ENCODE measurements at places on chromosomes 16 and 17.
A peak's percentile ranks its signal among the peaks of the same experiment; 100 is the strongest.

DNA sequence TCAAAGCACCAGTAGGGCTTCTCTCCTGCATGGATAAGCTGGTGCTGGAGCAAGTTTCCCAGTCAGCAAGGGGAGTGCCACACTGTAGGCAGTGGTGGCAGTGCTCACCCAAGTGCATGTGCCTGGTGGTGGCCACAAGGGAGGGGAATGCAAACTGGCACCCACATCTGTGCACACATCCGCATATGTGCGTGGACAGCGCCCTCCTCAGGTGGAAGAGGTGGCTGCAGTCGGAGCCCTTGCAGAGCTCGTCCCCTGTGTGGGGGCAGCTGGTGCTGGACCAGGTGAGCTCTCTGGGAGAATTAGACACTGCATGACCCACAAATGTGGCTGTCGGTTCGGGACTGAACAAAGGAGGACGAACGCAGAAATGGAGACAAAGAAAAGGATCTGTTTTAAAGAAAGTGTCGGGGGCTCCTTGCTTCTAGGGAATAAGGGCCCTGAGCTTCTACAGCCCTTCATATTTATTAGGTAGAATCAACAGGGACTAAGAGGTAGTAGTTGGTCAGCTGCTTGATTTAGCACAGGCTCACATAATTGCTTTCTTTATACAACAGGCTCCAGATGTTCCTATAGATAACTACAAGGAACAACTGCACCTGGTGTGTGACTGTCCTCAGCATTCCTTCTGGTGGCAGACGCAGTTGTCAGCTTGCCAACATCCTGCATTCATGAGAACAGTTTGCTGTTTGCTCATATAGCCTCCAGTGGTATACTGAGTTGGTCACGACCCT, 5.3 kb upstream of the ZNF689 start:
- no peak for DNase-seq

DNA sequence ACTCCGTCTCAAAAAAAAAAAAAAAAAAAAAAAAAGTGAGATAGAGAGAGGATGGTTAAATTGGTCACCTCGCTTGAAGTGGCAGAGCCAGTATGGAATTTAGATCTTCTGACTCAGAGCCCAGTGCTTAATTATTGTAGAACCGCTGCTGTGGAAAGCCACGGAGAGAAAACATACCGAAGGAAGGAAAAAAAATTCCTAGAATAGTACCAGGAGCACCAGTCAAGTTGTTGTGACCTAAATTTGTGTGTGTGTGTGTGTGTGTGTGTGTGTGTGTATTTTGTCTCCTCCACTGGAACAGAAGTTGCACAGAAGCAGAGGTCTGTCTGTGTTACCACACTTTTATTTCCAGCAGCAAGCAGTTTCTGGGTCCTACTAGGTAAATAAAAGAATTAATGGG, 10.6 kb upstream of the NUP85 start:
- DNase-seq, result no peak

- DNase-seq, result no peak
These were observed 176.8 kb downstream of the SLC39A11 start for GRCh38 chr17:72915625-72916081.

DNA sequence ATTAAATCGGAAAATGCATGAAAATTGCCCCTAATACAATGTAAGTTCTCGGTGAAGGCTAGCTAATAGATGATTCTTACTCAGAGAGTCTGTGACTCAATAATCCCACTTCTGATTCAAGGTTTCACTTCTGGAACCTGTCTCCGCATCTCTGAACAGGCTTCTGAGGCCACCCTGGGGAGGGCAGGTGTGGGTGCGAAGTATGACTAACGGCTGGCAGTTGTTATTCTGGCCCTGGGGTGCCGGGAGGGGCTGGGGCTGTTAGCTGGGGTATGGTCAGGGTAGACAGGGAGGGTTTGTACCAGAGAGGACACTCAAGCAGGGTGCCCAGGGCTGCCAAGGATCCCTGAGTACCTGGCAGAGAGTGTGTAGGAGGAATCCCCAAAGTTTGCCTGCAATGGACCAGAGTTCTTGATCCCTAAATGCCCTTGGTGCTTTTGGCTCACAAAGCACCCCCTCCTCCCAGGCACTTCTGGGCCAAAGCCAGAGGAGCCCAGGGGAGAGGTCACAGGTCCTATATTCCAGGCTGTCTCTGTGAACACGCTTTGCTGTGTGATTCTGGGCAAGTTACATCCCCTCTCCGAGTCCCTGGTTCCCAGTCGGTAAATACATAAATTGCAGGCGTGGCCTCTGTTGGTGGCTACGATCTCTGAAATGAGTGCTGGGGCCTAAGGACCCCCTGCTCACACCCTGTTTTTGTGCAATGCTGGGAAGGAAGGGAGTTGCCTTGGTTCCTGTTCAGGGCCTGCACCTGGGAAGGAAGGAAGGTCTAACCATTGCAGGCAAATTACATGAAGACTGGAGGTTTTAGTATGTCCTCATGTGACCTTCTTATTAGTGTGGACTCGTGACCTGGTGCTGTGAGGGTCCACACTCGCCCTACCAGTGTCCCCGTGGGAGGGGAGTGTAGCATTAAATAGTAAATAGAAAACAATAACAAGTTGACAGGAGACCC, 49.9 kb upstream of the CPNE2 start:
- DNase-seq, result no peak

- DNase-seq, result no peak
These were observed 53.9 kb upstream of the MRC2 start for GRCh38 chr17:62573480-62574117.

GRCh38 chr16:79770244-79771064, 169.9 kb upstream of the MAF start:
- DNase-seq, result peak; percentile 0

- DNase-seq, result no peak
These were observed 5.0 kb downstream of the WFIKKN2 start for GRCh38 chr17:50840311-50840851.

GRCh38 chr16:74307383-74307782, 10.8 kb downstream of the PSMD7 start:
- DNase-seq, result no peak

DNA sequence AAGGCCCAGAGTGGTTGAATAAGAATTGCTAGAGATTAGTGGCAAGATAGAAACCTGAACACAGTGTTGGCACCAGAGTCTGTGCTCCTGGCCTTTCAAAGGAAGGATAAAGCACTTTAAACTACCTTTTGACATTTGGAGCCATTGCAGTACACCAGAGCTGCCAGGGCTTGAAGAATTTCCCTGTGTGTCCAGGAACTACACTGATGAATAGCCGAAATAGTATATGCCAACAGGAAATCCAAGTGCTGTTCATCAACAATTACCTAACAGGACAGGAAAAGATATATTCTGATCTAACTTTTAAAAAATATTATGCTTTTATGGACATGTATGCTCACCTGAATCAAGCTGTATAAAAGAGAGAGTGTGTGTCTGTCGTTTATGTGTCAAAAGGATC, 5.1 kb downstream of the HEATR6 start:
- no peak for DNase-seq

- no peak for DNase-seq
These were observed 61.9 kb downstream of the CYB5B start for GRCh38 chr16:69486272-69486671.

DNA sequence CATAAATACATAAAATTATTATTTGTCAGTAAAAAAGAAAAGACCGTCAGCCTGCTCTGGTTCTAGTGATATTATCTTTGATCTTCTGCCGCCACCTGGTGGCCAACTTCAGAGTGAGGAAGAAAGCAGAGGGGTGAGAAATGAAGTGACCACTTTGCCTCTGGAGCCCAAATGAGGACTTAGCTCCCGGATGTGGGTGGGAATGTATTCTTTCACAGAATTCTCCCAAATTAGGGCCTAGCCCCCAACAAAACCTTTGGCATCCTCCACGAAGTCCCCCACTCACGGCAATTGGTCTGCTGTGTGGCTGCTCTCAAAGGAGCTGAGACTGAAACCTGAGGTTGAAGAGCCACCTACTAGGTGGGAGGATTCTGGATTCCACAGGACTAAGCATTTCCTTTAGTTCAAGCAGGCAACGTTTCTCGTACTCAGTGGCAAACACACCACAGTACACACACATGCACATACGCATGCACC, 4.9 kb upstream of the ZNF267 start:
- peak; percentile 6 for DNase-seq

GRCh38 chr17:35433075-35433894, 985 bp upstream of the SLFN12 start:
- no peak for DNase-seq

- DNase-seq, result no peak
These were observed 2.5 kb downstream of the ADPRM start for GRCh38 chr17:10699856-10700255.

DNA sequence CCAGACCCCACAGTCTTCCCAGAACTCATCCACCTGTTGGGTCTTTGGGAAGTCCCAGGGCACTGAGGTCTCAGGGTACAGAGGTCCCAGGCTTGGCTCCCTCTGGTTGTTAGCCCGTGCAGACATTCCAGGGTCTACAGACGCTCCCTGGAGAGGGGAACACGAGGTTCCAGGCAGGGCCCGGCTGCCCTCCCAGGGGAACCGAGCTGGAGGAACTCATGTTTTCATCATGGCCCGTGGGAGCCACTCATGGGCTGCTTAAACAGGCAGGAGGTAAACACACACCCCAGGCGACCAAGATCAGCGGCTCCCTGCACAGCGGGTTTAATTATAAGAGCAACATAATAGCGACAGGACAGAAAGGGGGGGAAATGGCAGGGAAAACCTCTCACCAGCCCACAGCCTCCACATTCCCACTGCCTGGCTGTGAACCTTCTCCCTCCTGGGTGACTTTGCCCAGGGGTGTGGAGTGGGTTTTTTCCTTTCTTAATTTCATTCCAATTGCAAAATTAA, 36.5 kb downstream of the TRARG1 start:
- DNase-seq, result no peak

- no peak for DNase-seq
These were observed 477.4 kb downstream of the SLC39A11 start for GRCh38 chr17:72614871-72615626.

- no peak for DNase-seq
These were observed 218.5 kb upstream of the RPL38 start for GRCh38 chr17:73984941-73985340.

DNA sequence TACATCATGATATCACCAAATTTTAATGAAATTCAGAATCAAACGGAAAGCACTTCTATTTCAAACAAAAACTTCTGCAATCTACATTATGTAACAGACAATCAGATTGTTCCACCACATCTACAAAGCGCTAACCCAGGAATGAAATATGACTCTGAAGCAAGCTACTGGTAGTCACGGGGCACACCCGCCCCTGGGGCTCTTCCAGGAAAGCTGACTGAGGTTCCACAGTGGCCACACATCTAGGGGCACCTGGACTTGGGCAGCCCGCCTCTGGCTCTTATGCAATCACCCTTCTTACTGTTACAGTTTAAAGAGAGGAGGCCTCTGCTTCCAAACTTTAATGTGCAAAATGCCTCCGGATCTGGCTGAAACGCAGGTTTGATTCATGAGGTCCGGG, 27.5 kb downstream of the ZCCHC14 start:
- DNase-seq, result no peak

GRCh38 chr16:4338712-4339299, 12.3 kb downstream of the PAM16 start:
- DNase-seq, result no peak

GRCh38 chr16:84496991-84497390, 7.5 kb downstream of the MEAK7 start:
- no peak for DNase-seq

GRCh38 chr17:59381716-59382570, 50.5 kb downstream of the YPEL2 start:
- DNase-seq, result peak; percentile 92

- DNase-seq, result no peak
These were observed 19.3 kb downstream of the CYB5D2 start for GRCh38 chr17:4162321-4162720.

GRCh38 chr17:67784364-67785121, 40.8 kb upstream of the BPTF start:
- DNase-seq, result no peak

DNA sequence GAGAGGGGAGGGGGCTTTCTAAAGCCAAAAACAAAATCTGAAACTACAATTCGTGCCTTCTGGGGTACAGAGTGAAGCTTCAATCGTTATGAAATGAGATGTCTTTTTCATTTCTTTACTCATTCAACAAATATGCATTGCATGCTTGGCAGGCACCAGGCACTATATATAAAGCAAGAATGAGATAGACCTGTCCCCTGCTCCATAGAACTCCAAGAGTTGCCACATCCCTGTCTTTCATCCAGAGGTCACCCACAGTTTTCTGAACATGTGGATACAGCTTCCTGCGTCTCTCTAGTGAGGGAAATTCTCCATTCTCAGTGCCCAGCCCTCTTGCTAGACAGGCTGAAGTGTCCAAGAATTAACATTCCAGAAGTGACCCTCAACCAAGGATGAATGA, 343.2 kb upstream of the MAF start:
- peak; percentile 3 for DNase-seq

DNA sequence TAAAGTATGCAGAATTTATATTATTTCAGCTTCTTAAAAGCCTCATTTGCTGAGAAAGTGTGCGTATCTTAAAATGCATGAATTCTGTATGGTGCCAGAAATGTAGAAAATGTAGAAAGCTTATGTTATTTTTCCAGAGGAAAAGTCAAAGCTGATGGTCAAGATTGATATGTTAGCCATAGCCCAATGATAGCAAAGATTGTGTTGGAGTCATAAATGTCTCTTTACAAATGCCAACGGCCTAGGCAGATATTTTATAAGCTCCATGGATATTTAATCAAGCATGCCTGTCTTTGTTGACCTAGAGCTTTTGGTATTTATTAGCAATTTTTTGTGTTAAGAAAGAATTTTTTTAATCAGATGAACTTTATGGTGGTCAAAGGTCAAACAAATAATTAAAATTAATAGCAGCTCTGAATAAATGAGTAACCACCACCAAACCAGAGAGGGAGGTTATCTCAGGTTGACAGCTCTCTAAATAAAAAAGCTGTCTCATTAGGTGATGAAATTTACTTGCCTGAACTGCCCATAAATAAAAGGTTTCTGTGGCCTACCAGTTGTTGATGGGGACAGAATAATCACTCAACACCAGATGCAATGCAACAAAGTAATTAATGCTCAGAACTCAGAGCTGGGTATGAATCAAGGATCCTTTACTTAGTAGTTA, 28.5 kb downstream of the CLEC3A start:
- no peak for DNase-seq

- no peak for DNase-seq
These were observed 274.6 kb upstream of the HSBP1 start for GRCh38 chr16:83533193-83533592.

DNA sequence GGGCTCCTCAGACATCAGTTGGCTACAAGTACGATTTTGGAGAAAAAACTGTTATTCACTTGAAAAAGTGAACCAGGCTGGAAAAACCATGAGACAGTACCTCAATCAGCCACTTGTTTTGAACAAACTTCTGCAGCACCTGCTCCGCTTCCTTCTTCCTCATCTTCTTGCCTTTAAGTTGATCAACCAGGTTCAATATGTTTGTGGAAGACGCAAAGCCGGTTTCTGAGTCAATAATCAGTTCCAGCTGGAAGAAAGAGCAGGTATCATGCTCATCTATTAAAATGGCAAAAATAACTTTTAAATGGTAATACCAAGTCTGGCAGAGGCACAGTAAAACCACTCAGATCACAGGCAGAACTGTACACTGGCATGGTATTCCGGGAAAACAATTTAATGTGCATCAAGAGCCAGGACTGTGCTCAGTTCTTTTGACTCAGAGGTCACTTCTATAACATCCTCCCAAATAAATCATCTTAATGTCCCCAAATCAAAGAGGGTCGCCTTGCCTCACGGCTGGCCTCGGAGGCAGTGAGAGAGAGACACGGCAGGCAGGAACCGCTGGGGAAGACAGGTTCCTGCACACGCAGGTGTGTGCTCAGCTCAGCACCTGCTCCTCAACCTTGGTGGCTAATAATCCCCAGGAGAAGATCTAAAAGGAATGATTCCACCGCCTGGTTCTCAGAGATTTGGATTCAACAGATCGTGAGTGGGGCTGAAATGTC, 29.7 kb downstream of the KDM8 start:
- DNase-seq, result no peak

GRCh38 chr16:87317750-87318644, 805 bp upstream of the C16orf95 start:
- DNase-seq, result no peak
